Activated CD8-positive, alpha-beta memory T cell treated with anti-CD3 and anti-CD28 coated beads for 4 hours (primary cell): ENCODE measurements at places on chromosomes 5 and 9.
A peak's percentile ranks its signal among the peaks of the same experiment; 100 is the strongest.

GRCh38 chr5:89064054-89064453 lies 181.1 kb upstream of the MEF2C start:
- DNase-seq, result no peak

- DNase-seq, result no peak
These were observed 5.9 kb downstream of the APC start for GRCh38 chr5:112743631-112744030.

GRCh38 chr5:7157083-7157482 lies 238.9 kb upstream of the ADCY2 start:
- DNase-seq, result no peak

DNA sequence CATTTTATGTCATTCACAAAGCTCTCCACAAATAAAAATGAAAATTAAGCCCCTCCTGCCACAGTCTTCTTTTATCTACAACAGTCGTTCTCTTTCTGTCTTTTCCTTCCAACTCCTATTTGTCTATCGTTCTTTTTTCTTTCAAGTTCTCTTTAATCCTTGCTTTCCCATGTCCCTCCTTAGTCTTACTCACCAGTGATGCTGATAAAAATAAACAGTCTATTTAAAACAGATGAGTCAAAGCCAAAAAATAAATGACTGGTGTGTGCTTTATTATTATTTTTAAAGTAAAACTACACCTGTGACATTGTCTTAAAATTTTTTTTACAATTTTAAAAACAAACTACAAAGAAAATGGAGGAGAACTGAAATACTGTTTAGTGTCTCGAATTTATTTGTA lies 137.1 kb upstream of the TMEM161B start:
- DNase-seq, result no peak

GRCh38 chr5:173919443-173919842 lies 31.3 kb downstream of the CPEB4 start:
- DNase-seq, result no peak

DNA sequence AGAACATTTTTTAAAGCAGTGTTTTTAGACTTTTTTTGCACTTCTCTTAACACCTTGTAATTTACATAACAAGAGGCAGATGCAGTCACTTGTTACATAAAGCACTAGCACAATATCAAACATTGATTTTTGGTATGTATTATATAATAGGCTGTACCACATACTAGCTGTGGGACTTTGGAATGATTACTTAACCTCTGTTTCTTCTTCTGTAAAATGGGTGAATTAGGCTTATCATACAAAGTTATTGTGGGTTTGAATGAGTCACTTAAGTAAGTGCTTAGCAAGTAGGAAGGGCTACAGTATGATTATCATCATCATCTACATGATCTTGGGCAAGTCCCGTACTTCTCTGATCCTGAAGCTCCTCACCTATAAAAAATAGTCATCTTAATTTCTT lies 2.1 kb downstream of the FAM81B start:
- DNase-seq, result no peak

- no peak for DNase-seq
These were observed 29.2 kb downstream of the EXOC3 start for GRCh38 chr5:472076-472655.

DNA sequence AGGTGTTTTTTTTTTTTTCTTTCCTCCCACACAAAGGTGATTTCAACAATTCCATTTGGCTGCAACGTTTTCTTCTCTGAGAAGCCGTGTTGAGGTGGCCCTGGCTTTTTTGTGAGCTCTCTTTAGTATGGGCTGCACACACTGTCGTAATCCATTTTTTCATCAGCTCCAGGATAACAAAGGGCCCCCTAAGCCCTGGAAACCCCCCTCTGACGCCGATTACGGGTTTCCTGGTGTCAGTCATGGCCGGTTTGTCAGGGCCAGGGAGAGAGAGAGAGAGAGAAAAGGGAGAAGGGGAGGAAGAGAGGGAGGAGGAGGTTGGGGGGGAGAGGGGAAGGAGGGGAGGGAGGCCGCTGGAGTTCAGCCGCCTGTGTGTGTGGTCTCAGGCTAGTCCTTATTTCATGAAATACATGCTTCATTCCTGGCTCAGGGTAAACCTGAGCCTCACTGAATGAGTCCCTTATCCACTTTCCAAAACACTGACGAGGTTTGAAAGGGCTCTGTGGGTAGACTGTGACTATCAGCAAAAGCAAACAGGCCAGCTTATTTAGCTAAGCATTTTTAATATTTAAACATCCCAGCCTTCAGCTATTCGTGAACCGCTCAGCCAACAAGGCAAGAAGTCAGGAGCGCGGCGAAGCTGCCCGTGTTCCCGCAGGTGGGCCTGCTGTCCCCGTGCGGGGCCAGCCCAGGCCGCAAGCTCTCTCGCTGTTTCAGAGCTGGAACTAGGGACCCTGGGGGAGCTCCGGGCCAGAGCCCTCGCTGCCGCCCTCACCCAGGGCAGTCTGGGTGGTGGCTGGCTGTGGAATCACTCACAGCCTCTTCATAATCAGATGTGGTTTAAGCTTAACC lies 172.8 kb downstream of the ERCC6L2 start:
- DNase-seq, result no peak

DNA sequence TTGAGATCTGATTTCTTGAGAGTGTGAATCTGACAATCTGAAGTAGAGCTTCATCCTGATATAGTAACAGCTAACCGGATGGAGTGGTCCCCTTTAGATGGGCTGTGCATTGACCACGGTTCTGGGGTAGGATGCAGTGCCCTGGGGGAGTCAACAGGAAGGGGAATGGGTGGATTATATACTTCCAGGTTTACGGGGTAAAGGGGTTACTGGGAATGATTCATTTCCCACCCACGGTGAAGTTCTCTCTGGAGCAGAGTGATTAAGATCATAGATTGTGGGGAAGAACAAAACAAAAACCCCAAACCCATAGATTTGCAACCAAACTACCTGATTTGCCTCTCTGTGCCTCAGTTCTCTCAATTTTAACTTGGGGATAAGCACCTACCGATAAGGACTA lies 1.5 kb upstream of the B4GALT7 start:
- no peak for DNase-seq

- DNase-seq, result no peak
These were observed 119.2 kb upstream of the BOD1 start for GRCh38 chr5:173735691-173736090.

DNA sequence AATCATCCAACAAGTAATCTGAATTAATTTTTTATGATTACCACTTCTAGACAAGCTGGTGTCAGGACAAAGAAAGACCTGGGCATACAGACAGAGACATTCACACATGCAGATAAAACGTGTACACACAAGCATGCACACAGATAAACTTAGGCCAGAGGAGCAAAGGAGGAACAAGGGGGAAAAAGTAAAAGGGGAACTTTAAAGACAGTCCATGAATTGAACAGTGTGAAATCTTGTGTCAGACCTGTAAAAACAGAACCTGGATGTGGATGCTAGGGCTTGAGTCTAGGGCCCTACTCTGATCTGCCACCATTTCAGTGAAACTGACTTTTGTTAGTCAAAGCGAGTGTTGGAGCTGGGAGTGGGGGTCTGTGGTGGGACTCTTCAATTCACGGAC lies 11.2 kb upstream of the ZSWIM6 start:
- no peak for DNase-seq

GRCh38 chr9:70901746-70902145 lies 219.7 kb downstream of the TRPM3 start:
- DNase-seq, result no peak

- no peak for DNase-seq
These were observed 78.5 kb downstream of the C9orf152 start for GRCh38 chr9:110129425-110129824.

DNA sequence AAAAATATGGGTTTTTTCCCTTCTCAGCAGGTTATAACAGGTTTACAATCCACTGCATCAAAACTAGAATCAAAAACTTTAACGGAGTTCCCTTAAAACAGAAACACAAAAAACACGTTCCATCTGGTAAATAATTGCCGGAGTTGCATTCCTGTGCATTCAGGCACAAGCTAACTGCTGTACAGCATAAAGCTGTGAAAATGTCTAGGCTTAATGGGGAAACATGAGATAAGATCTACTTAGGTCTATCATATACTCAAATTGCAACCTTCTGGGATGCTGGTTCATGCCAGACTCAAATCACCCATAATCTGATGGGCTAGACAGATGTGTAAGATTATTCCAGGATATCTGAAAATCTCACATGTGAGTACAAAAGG lies 265.3 kb downstream of the DOCK8 start:
- DNase-seq, result no peak

- DNase-seq, result no peak
These were observed 22.2 kb upstream of the RNU6ATAC start for GRCh38 chr9:134186471-134187109.

DNA sequence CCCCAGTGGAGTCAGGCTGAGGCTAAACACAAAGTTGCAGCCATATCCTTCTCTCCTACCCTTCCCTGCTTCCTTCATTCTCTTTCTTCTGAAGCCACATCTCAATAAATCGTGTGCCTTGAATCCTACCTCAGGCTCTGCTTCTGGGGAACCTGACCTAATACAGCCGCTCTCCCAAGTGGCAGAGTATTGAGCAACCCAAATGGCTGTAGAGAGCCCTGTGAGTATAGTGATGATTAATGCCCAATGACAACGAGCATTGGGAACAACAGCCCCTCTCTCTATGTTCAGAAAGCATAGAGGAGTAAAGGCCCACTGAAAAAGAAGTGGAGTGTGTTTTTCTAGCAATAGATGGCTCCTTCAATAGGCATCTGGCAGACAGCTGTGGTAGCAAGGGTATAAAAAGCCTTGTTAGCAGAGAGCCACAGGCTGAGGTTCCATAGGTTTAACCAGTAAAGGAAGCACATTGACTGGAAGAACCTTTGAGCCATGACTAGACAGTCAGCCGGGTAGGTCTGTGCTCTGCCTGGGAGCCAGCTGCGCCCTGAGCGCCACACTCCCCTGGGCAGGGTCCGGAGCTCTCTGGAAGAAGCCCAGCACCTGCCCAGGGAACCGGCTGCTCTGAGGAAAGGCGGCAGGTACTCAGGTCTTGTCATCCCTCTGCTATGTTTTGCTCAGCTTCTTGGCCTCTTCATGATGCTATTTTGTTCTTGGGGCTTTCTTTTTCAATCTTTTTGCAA lies 22.6 kb upstream of the HSPA9 start:
- DNase-seq, result no peak

GRCh38 chr9:69719367-69719766 lies 40.4 kb downstream of the PTAR1 start:
- no peak for DNase-seq

GRCh38 chr9:76729980-76730737 lies 34.1 kb upstream of the PCA3 start:
- DNase-seq, result no peak

DNA sequence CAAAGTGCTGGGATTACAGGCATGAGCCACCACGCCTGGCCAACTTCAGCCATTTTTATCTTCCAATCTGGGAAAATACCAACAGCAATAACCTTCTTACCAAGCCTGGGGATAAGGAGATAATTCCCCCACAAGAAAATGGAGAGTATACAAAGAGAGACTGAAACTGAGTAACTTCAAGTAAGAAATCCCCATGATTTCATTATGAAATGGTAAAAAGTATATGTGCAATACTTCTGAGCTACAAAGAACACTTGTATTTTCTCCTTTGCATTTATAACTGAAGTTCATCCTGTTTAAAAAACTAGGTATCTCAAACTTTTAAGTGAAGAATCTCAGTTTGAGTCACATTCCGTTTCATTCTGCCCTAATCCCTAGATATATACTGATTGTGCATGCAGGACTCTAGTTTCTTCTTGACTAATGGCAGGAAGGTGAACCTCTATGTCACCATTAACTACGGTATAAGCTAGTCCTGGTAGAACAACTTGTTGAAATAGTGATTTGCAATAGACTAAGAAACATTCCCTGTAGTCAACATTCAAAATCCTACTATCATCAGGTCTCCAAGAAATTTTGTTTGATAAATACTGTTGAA lies 2071.4 kb downstream of the MAT2B start:
- no peak for DNase-seq

DNA sequence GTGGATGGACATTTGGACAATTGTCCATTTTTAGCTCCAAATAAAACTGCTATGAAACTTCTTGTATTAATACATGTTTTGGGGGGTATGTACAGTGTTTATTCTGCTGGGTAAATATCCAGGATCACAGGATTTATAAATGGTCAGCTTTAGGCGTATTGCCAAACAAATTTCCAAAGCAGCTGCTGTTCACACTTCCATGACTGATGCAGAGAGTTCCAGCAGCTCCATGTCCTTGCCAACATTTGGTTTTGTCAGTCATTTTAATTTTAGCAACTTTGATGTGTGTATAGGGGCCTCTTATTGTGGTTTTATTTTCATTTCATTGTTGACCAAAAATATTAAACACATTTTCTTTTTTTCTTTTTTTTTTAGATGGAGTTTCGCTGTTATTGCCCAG lies 9.8 kb upstream of the SUSD1 start:
- no peak for DNase-seq

GRCh38 chr9:129177791-129178567 lies at the start of gene IER5L:
IER5L (minus strand) TSS chr9:129178261; CDS start chr9:129178052, 209 bp downstream.
- DNase-seq, result peak; percentile 90

DNA sequence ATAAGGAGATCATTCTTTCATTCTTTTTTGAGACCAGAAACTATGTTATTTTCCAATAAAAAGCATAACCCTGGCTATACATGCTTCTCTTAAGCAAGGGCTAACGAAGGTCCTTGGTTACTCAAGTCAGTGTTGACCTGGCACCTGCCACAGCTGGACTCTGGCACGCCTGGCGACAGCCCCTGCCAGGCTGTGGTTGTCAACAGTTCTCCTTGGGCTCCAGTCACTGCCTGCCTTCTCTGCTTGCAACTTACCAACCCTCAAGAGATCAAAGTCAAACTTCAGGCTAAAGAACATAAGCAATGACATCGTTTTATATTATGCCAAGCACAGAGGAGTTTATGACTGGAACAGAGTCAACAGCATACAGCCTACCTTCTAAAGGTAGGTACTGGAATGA lies 61.4 kb upstream of the TBC1D9B start:
- no peak for DNase-seq

GRCh38 chr9:37917801-37918664 lies 14.1 kb upstream of the SLC25A51 start:
- no peak for DNase-seq

- no peak for DNase-seq
These were observed 130.7 kb upstream of the NR3C1 start for GRCh38 chr5:143533978-143534760.

DNA sequence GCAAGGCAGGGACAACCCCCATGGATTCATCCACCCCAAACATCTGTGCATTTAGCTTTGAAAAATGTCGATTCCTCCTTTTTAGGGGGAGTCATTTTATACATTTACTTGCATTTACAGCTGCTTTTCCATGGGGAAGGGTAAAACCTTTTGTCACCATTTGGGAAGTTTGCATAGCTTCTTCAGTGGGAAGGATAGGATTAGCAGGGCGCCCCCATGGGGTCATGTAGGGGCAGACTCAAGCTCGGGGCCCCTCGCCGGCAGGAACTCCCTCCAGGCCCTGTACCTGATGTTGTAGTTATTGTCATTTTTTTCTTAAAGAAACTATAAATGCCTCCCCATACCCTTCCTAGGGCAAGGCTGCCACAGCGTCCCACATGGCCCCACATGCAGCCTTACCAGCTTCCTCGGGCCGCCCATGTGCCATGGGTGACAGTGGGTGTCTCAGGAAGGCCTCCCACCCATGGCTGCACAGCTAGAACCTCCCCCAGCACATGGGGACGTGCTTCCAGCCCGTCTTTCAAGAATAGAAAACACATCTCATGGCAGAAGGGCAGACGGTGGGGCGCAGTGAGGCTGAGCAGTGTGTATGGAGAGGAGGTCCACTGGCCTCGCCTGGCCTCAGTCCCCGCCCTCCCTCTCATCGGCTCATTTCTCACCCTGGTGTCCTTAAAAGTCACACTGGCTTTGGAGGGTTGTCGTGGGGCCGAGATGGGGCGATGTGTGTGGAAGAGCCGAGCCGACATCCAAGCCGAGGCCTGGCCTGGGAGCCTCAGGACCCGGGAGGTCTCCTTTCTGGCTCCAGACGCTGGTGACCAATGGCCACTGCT lies 76.1 kb upstream of the OTULINL start:
- DNase-seq, result no peak

GRCh38 chr5:107469485-107470294 lies 201.0 kb downstream of the EFNA5 start:
- DNase-seq, result no peak
